BJ (cell line): ENCODE measurements at places on chromosomes 12 and 14. TPM values are rescaled to one million over a fixed set of nuclear protein-coding genes. Genes with fewer than 3 reads are reported as not detected.

ARHGAP9 gene
- 0.98 and 1.0 TPM in 2 replicates for polyA plus RNA-seq

- DNase-seq, result no peak
Observed at GRCh38 chr12:9625019-9625418, 17.3 kb upstream of the KLRB1 start.

GRCh38 chr12:8466241-8466640 is 10.5 kb downstream of the CLEC6A start:
- no peak for DNase-seq

CISTR gene
- polyA plus RNA-seq, result not detected in 2 replicates

- no peak for DNase-seq
Observed at GRCh38 chr12:31959701-31960391, 631 bp downstream of the RESF1 start.

DNA sequence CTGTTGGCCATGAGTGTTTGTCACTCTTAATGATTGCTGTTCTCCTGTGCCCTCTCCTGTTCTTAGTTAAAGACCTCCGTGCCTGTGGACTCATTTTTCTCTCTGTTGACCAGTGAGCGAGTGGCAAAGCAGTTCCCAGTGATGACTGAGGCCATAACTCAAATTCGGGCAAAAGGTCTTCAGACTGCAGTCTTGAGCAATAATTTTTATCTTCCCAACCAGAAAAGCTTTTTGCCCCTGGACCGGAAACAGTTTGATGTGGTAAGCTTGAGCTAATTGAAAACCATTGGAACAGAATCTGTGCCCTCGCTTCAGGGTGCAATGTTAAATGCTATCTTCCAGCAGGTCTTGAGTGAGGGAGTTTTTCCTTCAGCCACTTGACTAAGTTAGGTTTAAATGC is 19.8 kb downstream of the ACAD10 start:
- no peak for DNase-seq

DNA sequence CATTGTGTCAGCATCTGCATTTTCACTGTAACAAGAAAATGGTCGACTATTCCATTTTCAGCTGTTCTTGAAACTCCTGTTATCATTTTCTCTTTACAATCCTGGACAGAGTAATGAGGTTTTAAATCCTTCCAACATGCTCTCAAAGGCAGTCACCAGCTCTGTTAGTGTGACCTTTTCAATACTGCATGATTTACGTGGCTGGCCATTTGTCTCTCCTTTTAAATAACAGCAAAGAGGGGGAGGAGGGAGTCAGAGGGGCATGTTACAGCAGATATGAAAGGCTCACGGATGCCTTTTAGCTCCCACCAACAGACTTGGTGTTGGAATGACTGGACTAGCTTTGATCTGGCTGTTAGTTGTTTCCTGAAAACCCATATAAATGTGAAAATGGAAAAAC is 1251.2 kb downstream of the AACS start:
- no peak for DNase-seq

DNA sequence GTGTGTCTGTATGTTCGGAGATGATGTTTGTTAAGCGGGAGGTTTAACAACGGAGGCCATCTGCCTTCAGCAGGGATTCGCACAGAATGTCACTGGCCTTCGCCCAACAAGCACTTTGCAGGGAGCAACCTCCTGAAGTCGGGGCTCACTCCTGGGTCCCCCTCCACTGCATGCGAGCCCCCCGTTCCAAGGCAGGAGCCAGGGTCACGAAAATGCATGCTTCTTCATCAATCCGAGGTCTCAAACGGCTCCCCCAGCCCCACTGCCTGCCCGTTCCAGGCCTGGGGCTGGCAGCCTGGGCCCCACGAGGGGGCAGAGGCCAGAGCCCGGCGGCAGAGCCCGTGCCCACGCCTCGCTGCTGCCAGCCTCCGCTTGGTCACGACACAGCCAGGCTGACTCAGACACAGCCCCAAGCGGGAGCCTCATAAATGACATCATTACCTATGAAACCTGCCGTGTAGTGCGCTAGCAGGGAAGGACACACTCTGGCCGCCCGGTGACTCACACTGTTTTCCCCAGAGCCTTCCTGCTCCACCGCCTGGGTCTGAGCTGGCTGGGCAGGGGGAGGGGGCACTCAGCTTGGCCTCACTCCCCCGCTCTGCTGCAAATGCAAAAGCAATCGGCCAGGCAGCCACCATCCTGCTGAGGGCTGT is 169.5 kb upstream of the RTL1 start:
- peak; percentile 82 for DNase-seq

GRCh38 chr12:32533971-32534590 is 134.7 kb downstream of the FGD4 start:
- DNase-seq, result peak; percentile 98

DNA sequence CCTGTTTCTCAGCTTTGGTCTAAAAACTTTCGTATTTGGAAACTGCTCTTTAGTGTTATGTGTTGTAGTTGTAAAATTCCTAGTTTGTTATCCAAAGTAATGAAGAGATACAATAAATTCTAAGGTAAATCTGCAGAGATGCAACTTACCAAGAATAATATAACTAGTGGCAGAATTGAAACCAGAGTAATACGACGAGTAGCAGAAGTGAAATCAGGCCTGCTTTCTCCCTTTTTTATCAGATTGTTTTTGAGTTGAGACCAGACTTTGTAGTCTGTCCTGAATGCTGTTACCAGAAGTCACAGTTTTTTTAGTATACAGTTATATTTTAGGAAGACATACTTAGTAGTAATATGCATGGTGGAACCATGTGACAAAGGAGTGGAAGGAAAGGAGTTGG is 12.5 kb downstream of the PAPOLA start:
- DNase-seq, result no peak

ADAMTS20 gene
- polyA plus RNA-seq, result 0.01 TPM in 1 of 2 replicates, not detected in the other

SLC2A13 gene
- 1.2 and 2.8 TPM in 2 replicates for polyA plus RNA-seq

LIN7A gene
- polyA plus RNA-seq, result 15.4 and 24.0 TPM in 2 replicates
